ENCODE measurements at places on chromosomes 3 and 15.
A peak's percentile ranks its signal among the peaks of the same experiment; 100 is the strongest.

GRCh38 chr3:112018712-112019111 is 15.8 kb upstream of the TMPRSS7 start:
- DNase-seq, result no peak

DNA sequence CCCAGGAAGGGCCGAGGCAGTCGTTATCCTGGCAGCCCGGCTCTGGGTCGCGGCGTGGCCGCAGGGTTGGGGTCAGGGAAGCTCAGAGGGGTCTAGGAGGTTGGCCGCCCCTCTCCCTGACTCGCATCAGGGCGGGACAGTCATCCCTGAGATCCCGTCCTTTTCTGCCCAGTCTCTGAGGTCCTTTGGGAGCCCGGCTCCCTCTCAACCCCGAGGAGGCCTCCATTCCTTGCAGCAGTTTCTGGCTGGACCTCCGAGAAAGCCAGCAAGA is 495 bp downstream of the HYAL2 start:
- no peak for DNase-seq

DNA sequence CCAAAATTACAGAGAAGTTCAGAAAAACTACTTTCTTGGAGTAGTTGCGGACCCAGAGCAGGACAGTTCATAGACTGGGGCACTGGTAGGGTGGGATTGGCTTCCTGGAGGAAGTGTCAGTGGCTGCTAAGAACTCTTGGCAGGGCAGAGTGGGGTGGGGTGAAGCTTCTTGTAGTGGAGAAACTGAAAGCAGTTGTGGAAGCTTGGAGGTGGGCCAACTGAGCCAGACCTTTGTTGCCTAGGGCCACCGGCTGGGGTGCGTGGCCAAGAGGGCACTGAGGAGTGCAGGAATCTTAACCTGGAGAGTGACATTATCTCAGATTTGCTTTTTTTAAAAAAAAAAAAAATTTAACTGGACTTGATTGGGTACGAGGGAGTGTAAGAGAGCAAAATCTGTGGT is 3.1 kb downstream of the KAT2B start:
- DNase-seq, result peak; percentile 13

GRCh38 chr15:22831473-22831872 is 7.0 kb upstream of the NIPA2 start:
- DNase-seq, result no peak

GRCh38 chr3:51813539-51813938 is 34.5 kb upstream of the IQCF6 start:
- no peak for DNase-seq

DNA sequence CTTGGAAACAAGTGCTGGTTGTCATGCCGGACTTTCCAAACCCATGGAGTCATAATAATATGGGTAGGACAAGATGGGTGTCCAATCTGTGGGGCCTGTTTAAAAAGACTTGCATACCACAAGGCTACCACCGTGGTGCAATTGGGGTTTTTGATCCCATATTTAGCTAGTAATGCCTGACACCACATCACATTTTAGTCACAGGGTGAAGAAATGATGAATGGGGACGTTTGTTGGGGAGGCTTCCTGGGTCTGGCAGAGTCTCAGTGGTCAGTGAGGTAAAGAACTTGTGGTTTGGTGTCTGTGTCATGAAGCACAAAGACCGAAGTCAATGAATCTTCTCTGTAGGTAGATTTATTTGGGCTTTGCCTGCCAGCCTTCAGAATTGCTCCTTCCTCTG is 31.0 kb downstream of the P3H2 start:
- DNase-seq, result no peak

DNA sequence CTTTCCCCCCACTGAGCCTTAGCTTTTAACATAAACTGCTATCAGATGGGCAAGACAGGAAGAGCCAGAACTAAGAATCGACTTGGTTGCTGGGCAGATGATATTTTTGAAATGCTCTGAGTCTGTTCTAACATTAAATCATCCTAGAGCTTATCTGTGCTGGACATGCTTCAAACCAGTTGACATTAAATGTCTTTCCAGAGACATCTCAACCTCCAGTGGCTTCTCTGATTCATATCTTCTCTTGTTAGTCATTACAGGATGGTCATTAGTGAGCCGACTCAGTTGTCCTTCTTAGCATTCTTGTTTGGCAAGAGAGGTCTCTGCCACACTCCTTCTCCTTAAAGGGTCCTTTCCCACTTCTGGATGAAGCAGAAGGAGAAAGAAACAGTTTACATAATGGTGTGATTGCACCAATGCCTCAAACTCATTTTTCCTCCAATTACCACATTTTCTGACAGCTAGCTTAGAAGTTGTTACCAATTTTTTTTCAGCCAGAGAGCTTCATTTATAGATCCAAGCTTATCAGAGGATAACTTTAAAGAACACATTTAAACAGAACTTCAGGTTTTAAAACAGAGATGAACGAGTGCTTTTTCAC is 21.7 kb upstream of the SYN2 start:
- no peak for DNase-seq

DNA sequence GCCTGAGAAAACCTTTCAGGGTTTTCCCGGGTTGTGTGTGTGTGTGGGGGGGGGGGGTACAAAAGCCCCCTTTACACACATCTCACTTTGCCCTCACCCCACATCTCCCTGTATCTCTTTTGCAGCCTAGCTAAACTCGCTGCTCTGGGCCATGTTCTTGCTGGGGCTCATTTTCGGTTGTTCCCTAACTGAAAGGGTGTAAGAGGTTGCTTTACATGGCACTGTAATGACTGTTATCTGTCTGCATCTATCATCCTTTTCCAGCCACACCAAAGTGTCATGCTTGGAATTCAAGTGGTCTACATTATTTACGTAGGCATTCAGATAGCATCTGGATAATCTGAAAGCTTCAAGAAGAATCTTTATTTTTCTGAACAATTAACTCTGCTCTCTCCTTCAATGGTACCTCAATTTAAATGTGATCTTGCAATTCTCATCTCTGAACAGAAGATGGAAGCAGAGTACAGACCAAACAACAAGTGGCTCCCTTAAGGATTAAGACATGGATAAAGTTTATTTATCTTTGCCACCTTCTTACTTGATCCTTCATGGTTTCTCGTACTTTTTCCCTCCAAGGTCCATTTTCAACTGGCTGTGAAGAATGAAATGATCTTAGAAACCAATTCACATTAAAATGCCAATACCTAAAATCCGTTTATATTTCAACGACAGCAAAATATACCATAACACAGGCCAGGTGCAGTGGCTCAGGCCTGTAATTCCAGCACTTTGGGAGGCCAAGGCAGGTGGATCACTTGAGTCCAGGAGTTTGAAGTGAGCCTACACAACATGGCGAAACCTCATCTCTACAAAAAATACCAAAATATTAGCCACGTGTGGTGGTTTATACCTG is 34.9 kb downstream of the DCLK3 start:
- DNase-seq, result no peak

Data from stimulated activated CD8-positive, alpha-beta memory T cell treated with anti-CD3 and anti-CD28 coated beads, Interleukin-4, amount 100 ng/mL, for 4 hours (primary cell).